Natural killer cell (primary cell): ENCODE measurements at places on chromosomes 16 and 17. TPM values are rescaled to one million over a fixed set of nuclear protein-coding genes. Genes with fewer than 3 reads are reported as not detected.

- no peak for DNase-seq
Observed at GRCh38 chr17:80585890-80586845, 41.5 kb downstream of the RPTOR start.

The OTOP2 gene
- not detected for total RNA-seq

The MRPS34 gene
- 26.5 TPM for total RNA-seq

The KCTD11 gene
- total RNA-seq, result 8.3 TPM

GRCh38 chr17:74799097-74799496, 23.0 kb upstream of the NAT9 start:
- no peak for DNase-seq
